ENCODE measurements at places on chromosomes 16 and 17. TPM values are rescaled to one million over a fixed set of nuclear protein-coding genes. Genes with fewer than 3 reads are reported as not detected.

The C1QL1 gene
- total RNA-seq: not detected

The TLCD1 gene
- 1.1 TPM for total RNA-seq

DNA sequence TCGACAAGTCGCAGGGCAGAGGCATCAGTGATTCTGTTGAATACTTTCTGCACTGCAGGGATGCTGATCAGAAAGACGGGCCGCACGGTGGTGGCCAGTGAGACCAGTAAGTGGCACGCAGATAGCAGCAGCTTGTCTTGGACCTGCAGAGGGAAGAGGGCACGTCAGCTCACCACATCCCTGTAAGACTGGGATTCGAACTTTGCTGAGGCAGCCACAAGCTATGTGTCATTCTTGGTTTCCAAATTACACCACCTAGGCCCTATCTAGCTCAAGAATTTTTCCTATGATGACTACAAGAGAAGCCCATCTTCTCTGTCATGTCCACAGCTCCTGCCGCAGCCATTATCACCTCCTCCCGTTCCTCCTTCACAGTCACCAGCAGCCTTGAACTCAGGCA, 49.4 kb upstream of the GSG1L start:
- DNase-seq: no peak

DNA sequence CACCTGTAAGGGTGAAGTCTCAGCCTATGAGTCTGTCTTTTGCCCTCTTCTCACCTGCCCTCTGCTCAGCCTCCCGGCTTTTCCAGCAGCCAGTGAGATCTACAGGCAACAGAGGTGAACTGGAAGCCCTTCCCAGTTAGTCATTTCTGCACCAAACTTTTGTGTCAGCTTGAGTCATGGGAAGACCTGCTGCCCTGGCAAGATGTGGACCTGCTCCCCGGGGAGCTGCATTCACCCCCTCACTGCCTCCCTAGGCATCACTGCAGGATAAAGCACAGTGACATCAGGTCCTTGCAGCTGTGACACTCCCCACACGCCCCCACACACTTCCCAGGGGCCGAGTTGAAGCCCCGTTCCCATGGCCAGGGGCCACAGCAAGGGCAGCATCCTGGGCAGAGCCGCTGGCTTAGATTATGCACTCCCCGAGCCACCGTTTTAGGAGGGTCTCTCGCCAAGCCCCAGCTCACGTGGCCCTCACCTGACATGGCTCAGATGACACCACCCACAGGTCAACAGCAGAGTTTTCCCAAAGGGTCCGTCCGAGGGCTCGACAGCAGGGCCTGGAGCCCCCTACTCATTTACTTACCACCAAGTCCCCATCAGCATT, 6.5 kb upstream of the ABR start:
- DNase-seq: no peak

The CLUH gene
- 74.9 TPM for total RNA-seq

The OR2C1 gene
- 0.27 TPM for total RNA-seq
